Stimulated activated CD8-positive, alpha-beta memory T cell treated with anti-CD3 and anti-CD28 coated beads, Interleukin-7, amount 100 ng/mL, for 24 hours (primary cell): ENCODE measurements at places on chromosomes 16 and 17.

DNA sequence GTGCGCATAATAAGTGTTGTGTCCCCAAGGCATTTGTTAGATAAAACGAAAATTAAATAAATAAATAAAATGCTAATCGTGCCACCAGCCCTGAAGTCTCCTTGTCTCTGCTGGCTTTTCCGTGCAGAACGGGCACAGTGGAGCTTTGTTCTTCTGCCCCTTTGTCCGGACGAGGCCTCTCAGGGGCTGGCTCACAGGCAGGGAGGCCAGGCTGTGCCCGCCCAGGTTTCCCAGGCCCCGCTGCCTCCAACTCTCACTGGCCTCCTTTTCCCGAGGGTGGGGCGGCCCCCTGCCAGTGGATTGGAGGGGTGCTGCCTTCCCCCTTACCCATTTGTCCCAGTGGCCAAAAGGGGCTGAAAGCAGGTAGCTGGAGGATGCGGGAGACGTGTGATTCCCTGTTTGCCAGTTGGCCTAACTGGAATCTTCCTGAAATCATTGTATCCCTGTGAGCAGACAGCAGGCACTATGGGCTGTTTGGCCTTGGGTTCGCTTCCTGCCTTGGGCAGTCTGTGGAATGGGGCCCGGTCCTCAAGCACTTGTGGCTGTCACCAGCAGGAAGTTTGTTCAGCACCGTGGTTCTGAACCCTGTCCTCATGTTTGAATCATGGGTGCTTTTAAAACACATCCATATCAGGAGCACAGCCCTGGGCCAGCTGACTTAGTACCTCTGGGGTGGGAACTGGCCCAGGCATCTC lies 64.4 kb downstream of the KSR1 start:
- no peak for DNase-seq

- no peak for DNase-seq
Measured at GRCh38 chr16:28621481-28622155, 11.8 kb upstream of the SULT1A1 start.

GRCh38 chr17:44587339-44587738 lies 30.1 kb downstream of the FZD2 start:
- no peak for DNase-seq

DNA sequence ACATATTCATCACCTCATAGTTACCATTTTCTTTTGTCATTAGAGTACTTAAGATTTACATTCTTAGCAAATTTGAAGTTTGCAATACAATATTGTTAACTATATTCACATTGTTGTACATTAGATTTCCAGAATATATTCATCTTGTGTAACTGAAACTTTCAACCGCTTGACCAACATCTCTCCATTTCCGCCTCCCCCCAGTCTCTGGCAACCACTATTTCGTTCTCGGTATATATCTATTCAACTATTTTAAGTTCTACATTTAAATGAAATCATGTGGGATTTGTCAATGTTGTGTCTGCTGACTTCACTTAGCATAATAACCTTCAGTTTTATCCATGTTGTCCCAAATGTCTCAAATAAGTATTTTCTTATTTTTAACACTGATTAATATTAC lies 274.5 kb upstream of the KIF2B start:
- no peak for DNase-seq

DNA sequence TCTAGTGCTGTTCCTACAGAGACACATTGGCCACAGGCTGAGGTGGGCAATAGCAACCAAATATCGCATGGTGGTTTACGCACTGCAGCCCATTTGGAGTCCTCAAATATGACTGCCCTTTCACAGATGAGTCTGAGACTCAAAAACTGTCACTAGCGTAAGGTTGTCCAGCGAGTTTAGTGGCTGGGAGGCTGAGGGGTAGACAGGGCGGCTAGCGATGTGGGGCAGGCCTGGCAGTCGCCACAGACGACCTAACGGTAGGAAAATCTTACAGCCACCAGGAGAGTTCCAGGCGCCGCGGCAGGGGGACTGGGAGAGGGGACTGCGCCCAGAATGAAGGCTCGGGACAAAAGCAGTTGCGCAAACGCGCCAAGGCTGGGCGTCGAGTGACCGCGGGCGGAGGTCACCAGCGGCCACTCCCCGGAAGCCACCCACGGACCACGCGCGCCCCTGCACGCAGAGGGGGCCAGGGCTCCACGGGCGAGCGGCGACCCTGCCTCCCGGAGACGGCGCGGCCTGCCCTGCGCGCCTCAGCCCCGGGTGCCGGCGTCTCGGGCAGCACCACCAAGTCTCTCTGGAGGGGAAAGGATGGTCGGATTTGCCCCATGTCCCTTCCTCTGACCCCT lies 699 bp upstream of the MAP1LC3B start:
- no peak for DNase-seq

GRCh38 chr17:61926826-61927207 lies 965 bp downstream of the INTS2 start:
- DNase-seq = no peak
